ENCODE measurements at places on chromosomes 3 and 15.

- DNase-seq: no peak
Measured at GRCh38 chr3:84717894-84718293, 240.9 kb upstream of the CADM2 start.

- DNase-seq: no peak
Measured at GRCh38 chr3:80734483-80734882, 966.7 kb upstream of the ROBO1 start.

DNA sequence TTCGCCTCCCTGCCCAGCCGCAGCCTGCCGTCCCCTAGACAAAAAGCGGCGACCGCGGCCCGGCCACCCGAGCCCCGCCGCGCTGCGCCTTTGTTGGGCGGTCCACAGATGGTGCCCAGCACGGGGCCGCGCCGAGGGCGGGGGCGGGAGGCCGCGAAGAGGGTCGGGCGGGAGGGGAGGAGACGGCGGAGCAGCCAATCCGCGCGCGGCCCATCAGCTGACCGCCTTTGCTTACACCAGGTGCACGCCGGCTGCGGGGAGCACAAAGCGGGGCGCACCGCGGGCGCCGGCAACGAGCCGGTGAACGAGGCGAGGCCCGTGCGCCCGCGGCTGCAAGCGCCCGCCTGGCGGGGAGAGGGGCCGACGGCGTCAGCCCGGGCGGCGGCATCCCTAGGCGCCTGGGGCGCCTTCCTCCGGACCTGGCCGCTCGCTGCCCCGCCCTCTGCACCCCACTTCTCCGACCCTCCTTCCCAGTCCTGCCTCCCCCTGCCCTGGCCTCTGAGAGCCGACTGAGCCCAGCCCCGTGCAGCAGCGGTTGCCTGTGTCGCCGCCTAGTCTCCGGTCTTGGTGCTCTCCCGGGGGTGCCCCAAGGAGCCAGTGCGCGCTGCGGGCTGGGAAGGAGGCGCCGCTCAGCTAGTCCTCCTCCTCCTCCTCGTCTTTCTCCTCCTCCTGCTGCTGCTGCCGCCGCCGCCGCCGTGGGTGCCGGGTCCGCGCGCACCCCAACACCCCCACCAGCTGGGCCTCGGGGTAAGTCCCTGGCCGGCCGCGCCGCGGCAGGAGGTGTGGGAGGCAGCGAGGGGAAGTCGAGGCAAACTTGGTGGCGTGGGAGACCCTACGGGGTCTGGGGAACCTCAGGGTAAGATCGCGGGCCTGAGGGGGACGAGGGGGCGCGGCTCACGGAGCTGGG is at the start of gene LRRN1:
LRRN1 (plus strand) TSS at position 259 of the 907 bp plus-strand sequence. CDS start 45,211 bp downstream, outside the sequence.
- DNase-seq: peak; percentile 13

GRCh38 chr15:66740802-66741201 is 38.8 kb downstream of the SMAD6 start:
- peak; percentile 20 for DNase-seq

DNA sequence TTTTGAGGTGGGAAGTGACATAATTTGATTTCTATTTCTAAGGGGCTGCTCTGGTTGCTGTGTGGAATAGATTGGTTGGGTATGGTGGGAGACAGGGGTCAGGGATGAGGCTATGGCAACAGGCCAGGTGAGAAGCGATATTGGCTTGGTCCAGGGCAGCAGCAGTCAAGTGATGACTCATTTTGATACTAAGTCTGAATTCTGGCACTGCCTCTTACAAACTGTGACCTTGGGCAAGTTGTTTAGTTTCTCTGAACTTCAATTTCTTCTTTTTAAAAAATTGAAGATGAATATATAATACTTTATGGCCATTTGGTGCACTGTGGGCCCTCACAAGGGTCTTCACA is 40.4 kb upstream of the CLSTN2 start:
- no peak for DNase-seq

- DNase-seq: no peak
Measured at GRCh38 chr3:42209917-42210316, 56.1 kb downstream of the CCK start.

- DNase-seq: no peak
Measured at GRCh38 chr15:63953524-63953923, 92.8 kb downstream of the DAPK2 start.

- no peak for DNase-seq
Measured at GRCh38 chr3:31572236-31573004, 39.7 kb downstream of the STT3B start.

DNA sequence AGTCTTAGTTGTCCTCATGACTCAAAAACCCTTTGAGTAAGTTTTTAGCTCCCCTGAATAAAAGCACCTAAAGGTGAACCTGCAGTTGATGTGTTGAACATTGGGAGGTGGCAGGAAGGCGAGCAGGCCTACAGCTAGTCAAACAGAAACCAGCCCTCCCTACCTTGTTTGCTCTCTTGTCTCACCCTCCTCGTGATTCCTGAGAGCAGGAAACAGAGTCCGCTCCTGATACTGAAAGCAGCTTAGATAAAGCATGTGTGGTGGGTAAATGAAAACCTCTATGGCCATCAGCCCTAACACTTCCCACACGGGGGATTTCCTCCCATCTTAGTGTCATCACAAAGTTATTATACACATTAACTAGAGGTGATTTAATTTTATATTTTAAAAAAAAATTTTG is 21.8 kb upstream of the CLDN18 start:
- DNase-seq: no peak

- no peak for DNase-seq
Measured at GRCh38 chr3:34929036-34929435, 710.3 kb upstream of the ARPP21 start.

DNA sequence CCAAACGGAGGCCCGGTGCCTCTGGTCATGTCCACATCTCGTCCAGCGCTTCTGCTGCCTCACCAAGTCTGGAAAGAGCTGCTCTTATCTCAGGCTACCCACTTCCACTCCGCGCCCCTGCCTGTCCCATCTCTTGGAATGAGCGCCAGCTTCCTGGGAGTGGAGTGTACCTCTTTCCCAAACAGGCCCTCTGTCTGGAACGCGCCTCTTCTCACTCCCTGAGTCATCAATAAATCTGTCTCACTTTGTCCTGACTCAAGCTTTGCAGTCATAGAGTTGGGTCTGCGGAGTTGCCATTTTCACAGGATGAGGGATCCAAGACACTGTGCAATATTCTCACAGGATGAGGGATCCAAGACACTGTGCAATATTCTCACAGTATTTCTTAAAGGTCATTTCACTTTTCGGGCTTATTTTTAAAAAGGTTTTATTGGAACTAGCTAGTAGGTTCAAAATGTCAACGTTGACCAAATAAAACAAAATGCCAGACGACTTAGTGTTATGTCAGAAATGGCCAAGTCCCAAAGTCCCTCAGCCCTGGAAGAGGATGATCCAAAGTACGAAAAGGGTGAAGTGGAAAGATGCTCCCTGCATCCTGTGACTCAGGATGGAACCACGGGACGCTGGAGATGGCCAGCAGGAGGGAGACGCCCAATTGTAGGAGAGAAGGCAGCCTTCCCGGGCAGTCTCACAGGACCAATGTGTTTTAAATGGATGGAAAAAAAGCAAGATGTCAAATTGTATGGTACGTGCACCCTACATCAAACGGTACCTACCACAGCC is 81.1 kb downstream of the CHSY1 start:
- DNase-seq: no peak

DNA sequence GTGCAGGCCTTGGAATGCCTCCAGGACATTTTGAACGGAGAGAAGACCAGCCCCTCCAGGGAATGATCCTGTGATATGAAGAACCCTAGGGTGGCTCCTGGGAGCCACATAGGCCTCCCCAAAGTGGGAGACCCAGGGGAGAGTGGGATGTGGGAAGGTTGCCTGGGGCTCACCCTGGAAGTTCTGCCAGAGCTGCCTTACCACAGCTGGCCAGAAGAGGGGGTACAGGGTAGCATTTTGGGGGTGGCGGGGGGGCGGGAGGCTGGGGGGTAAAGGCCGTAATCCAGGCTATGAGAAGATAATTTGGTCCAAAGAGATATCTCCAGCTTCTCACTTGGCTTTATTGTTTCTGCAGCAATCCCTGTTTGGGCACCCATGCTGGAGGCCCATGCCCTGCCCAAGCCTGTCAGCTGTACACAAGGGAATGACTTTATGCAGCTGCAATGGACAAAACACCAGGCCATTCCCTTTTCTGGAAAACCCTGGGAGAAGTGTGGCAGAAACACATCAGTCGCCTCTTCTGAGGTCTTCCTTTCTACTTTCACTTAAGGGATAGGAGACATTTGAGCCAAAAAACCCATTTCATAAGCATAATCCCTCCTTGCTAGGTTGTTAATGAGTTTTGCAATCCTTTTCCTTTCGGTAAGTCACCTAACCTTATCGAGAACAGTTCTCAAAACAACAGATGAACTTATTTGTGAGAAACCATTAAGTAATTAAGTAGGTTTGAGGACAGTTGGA is 11.0 kb upstream of the MUSTN1 start:
- DNase-seq: no peak

DNA sequence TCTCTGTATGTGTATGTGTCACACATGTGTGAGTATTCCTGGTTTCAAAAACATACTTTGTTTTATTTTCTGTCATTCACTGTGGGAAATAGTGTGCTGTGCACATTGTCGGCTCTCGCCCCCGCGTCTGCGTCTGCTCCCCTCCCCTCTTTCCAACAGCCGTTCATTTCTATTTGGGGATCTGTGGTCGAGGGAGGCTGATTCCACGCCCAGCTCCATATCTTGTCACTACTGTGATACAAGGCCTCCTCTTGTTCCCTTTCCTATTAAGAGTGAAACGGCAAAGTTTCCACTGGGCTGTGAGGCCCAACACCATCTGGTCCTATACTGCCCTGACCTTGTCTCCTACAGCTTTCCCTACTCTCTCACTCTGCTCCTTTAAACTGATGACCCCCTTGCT is 172.5 kb upstream of the LRIG1 start:
- DNase-seq: peak; percentile 73

GRCh38 chr3:106249159-106249558 is 380.3 kb upstream of the CBLB start:
- peak; percentile 84 for DNase-seq

DNA sequence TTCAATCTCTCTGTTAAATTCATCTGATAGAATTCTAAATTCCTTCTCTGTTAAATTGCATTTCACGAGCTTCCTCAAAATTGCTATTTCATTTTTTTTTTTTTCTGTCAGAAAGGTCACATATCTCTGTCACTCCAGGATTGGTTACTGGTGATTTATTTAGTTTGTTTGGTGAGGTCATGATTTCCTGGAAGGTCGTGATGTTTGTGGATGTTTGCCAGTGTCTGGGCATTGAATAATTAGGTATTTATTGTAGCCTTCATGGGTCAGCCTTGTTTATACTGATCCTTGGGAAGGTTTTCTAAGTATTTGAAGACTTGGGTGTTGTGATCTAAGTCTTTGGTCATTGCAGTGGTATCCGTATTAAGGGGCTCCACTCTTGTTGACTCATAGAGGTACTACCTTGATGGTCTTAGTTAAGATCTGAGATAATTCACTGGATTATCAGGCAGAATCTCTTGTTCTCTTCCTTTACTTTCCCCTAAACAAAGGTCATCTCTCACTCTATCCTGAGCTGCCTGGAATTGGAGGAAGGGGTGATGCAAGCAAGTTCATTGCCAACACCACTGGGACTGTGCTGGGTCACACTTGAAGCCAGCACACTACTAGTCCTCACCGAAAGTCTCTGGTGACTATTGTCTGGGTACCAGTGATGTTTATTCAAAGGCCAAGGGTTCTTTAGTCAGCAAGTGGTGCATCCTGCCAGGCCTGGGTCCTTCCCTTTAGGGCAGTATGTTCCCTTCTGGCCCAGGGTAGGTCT is 231.1 kb downstream of the GBE1 start:
- DNase-seq: no peak

DNA sequence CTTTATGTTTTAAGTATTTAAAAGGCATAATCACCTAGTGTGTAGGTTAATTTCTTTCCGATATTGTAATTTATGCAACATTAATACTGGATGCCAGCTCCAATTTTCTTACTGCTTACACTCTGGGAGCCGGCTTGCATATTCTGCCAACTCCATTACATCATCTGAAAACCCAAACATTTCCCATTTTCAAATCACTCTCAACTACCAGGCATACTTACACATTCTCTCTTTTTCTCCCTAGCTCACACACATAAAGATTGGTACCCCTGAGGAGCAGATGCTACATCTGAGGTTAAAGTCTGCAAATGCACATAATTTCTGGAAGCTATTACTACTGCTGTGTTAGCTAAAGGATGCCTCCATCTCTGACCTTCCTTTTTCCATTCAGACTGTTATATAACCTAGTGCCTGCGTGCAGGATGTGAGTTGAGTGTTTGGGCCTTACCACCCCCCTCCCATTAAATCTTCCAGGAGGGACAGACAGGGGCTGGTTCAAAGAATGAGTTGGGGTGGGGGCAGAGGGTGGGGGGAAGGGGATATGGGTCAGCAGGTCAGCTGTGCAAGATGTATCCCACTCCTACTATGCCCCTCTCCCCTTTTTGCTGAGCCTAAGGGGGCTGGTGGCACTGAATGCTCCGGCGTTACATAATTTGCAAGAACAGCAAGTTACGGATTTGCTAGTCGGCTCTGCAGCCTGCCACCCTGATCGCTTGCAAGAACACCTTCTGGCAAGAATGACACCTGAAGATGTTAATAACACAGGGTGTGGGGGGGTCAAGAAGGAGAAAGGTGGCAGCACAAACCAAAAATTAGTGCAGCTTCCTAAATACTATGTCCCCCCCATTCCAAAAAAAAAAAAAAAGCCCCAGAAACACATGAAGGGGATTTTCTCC is 2.5 kb downstream of the RORA start:
- no peak for DNase-seq

GRCh38 chr15:94286583-94286982 is 55.2 kb downstream of the MCTP2 start:
- DNase-seq: no peak

GRCh38 chr15:68205954-68206539 is 915 bp upstream of the CALML4 start:
- DNase-seq: no peak

DNA sequence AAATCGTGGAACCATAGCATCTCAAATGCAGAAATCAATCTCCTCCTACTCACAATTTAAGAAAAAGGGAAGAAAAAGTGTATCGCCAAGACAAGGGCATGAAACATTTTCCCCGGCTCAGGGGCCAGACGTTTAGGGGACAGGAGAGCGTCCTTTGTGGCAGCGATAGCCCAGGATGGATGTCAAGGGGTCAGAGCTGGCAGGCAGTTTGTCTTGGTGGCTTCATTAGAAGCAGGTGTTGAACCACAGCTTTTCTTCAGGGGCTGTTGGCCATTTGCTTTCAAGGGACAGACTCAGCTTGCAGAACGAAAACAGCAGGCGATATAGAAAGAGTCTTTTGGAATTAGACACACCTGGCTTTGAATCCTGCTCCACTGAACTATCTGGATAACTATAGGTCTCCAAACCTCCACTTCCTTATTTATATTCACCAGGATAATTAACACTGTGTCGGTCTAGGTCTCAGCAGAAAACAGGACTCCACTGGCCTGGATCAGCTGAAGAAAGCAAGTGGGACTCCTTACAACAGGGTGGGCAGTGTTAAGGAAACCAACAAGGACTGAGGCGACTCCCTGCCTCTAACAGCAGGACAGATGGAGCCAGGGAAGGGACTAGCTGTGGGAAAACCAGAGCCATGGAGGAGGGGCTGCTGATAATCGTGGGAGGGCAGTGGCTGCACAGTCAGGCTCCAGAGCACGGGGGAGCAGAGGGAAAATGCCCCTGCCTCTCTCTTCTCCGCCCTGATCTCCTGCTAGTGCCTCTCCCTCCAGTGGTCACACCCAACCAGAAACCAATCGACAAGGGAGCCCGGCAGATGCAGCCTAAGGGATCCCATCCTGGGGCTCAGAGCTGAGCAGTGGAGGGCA is 123.6 kb downstream of the LIPC start:
- DNase-seq: no peak

Data from skin of body (tissue), 3 donors.